ENCODE measurements at places on chromosomes 7 and 10. TPM values are rescaled to one million over a fixed set of nuclear protein-coding genes. Genes with fewer than 3 reads are reported as not detected.
A peak's percentile ranks its signal among the peaks of the same experiment; 100 is the strongest.

DNA sequence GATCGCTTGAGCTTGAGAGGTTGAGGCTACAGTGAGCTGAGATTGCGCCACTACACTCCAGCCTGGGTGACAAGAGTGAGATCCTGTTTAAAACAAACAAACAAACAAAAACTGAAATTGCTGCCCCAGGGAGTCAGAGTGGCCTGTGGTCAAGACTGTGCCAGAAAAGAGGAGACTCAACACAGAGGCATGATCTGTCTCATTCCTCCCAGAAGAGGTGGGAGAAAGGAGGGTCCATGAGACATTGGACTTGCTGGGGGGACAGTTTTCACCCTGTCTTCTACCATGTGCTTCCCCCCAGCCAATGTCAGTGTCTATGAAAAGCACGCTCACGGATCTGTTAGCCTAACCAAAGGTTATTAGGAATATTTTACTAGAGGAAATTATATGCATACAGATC lies 3.2 kb downstream of the ZNF853 start:
- no peak for DNase-seq

DNA sequence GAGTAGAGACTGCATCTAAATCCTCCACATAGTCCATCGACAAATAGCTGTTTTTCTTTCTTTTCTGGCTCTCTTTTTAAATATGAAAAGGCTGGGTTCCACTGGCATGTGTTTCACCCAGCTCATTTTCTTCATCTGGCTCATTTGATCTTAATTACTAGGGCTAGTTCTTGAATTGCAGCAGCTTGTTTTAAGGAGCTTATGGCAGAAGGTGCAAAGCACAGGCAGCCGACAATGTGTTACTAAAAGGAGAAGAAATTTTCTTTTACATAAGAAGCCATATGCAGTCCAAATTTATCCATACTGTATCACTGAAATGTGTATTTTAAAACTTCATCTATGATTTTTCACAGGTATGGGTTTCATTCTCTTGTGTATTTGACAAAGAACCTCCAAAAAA lies 205.6 kb upstream of the PTER start:
- DNase-seq, result no peak

- no peak for DNase-seq
Observed at GRCh38 chr10:113122947-113123346, 172.9 kb downstream of the TCF7L2 start.

DNA sequence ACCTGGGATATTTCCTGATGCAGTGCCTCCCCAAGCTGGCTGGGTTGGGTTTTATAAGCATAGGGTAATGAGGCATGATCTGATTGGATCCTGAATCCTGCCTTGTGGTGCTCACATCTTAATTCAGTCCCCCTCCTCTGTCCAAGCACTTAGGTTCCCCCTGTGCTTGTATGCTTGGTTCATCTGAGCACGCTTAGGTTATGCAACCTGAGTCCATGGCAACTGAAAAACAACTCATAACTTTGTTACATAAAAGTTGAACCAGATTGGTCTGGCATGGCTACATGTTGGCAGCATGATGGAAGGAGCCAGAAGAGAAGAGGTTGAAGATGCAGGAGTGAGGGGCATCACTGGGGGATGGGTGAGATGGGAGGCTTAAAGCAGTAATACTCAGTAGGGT lies 57.3 kb upstream of the OSBPL3 start:
- no peak for DNase-seq

The SEPTIN7 gene
- 175 TPM for total RNA-seq

The FAM25C gene
- 36.4 TPM for total RNA-seq

GRCh38 chr7:13822678-13823077 lies 166.8 kb downstream of the ETV1 start:
- no peak for DNase-seq

DNA sequence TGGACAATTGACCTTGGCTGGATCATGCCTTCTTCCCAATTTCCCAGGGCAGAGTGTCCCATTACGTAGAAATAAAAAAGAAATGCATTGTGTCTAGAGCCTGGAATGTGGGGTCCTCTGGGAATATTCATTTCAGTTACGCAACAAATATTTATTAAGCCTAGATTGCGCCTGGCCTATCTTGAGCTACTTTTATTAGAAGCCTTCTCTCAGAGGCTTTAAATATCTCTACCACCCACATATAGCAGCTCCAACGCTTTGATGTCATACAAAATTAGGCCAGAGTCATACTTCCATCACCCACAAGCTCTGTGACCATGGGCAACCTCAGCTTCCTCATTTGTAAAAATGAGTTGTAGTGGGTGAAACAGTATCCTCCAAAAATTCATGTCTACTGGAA lies 24.9 kb upstream of the CARD11 start:
- DNase-seq, result no peak

GRCh38 chr10:31677195-31678138 lies 251.2 kb downstream of the ARHGAP12 start:
- no peak for DNase-seq

GRCh38 chr10:132602614-132603013 lies 65.0 kb downstream of the INPP5A start:
- no peak for DNase-seq

The CHST12 gene
- 11.6 TPM for total RNA-seq

DNA sequence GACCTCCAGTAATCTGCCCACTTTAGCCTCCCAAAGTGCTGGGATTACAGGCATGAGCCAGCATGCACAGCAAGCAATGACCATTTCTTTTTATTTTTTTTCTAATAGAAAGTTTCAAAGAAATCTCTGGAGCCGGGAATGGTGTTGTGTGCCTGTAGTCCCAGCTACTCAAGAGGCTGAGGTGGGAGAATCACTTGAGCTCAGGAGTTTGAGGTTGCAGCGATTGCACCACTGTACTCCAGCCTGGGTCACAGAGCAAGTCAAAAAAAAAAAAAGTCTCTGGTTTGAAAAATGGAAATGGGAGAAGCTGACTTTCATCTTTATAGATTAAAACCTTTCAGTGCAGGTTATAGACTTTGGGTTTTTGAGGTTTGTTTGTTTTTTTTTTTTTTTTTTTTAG lies 44.8 kb upstream of the KMT2E start:
- DNase-seq, result no peak

The VIPR2 gene
- total RNA-seq, result not detected

DNA sequence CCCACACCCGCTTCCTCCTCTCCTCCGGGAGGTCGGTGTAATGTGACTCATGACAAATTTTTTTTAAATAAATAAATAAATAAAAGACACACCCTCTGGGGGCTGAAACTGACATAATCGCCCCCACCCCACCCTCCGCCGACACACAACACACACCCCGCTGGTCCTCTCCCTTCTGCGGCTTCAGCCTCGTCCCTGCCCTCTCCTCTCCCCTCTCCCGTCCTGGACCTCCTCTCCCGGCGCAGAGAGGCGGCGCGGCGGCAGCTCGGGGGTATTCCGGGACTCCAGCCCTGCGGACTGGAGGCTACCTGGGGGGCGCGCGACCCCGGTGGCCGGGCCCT lies 686 bp downstream of the ABI1 start:
- peak; percentile 37 for DNase-seq

- no peak for DNase-seq
Observed at GRCh38 chr10:71079761-71080380, 132.5 kb upstream of the UNC5B start.

The CALML5 gene
- total RNA-seq, result not detected

DNA sequence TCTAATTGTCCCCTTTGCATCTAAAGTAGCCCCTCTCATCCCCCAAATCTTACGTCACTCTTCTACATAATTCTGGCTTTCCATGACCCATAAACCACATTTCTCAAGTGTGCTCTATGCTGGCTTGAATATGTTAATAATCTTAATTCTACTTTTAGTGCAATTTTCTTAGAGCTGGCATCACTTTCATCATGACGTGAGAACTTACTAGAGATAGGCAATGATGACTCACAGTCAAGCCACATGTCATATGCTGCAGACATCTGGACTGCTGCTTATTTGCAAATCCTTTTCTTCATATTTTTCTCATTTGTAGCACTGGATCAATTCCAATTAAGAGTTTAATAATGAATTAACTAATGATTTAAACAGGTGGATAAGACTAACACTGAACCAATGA lies 260.7 kb upstream of the PRKCQ start:
- DNase-seq, result no peak

DNA sequence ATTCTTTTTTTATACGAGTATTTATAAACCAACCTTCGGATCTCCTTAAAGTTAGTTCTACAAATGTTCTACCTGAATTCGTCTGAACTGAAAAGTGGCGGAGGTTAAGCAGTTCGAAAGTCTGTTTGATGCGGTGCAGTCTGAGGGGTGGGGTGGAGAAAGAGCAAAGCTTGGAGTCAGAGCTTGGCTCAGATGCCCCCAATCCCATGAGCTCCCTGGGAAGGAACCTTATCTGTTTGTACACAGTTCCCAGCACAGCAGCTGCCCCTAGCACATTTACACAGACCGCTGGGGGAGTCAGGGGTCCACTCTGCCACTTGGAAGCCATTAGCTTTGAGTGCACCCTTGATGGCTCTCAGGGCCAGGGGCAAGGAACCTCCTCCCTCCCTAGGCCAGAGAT lies 30.8 kb downstream of the CPXM2 start:
- DNase-seq, result no peak

The MALRD1 gene
- total RNA-seq, result 0.08 TPM

DNA sequence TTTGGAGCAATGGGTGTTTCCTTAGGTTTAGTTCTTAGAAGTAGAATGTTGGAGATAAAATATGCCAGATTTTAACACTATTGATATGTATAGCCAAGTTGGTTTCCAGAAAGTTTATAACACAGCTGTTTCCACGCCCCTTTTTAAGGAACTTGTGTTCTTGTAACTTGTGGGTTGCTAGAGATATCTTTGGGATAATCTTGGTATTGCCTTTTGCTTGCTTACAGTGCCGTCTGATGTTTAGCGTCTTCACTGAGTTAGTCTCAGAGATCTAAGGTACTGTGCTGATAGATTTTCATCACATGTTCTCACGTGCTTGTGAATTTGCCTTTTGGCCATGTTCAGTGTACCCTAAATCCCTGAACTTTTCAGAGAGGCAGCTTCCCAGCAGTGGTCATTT lies 12.4 kb downstream of the TMEM248 start:
- DNase-seq, result no peak

DNA sequence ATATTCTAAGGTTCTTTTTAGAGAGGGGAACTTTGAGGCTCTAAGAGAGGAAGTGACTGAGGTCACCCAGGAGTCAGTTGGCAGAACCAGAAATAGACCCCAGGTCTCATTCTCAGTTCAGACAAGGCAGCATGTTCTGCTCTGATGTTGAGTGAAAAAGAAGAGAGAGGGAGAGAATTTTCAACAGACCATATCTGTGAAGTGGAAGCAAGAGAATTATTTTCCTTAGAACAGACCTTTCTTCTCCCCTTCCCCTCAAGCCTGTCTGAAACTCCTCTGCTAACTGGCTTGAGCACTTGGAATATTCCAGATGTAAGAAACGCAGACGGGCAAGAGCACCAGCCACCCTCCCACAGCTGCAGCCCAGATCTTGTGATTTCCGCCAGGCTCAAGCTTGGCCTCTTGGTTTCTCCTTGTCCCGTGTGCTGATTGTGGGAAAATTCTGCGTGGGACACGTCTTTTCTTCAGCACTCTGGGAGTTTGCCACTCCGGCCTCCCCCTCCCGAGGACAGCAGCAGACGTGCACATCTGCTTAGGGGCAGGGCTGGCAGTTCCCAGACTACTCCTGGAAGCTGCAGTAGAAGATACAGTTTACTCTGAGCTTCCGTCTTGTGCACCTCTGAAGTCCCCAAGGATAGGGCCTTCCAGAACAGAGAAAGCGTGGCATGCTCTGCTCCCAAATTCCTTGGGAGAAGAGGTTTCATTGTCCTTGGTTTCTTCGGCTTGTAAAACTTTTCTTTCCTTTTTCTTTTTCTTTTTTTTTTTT lies 22.7 kb upstream of the IKZF1 start:
- DNase-seq, result no peak

Data from kidney epithelial cell (primary cell).